ENCODE measurements at places on chromosomes 16 and 17.

DNA sequence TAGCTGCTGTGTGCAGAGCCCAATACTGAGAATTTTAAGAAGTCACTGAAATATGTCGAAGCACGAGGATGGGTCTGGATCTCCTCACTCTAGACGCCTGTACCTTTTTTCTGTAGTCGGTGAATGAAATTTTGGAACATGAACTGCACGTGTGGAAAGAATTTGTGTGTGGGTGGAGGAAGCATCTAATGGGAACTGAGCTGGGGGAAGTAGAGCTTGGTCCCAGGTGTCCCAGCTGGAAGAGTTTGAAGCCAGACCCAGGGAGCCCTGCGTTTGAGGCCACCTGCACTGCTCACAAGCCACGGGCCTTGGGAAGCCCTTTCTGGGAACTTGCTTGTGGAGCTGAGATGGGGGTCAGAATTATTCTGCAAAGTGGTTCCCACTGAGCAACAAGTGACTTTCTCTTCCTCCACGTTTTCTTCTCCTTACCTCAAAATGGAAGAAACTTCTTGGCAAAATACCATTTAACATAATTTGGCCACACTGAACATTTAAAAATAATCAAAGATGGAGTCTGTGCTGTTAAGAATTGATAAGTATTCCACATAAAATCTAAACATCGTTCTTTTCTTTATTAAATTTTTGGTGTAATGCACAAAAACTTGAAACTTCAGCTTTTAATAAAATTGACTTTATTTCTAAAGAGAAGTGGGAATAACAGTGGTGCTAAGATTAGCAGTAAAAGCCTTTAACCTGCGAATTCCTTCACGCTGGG is 163.8 kb downstream of the PRKCA start:
- no peak for DNase-seq

GRCh38 chr16:85634747-85635544 is 21.8 kb downstream of the GSE1 start:
- no peak for DNase-seq

- DNase-seq: peak; percentile 18
Observed at GRCh38 chr17:74368341-74369081, 1.2 kb downstream of the GPR142 start.

DNA sequence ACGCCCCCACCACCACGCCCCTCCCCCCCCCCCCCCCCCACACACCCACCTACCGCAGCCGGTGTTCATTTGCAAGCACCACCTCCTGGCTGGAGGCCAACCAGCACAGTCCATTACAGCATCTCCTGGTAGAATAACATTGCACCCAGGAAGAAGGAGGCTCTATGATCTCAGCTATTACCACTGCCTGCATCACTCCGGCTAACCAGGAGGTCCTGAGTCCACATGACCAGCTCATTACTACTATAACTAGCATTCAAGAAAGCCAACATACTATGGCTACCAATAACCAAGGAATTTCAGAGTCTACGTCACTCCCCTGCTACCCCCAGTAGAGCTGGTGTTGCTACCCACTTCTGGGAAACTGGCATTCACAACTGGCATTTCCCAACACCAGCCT is 81.1 kb upstream of the ALOX12 start:
- DNase-seq: no peak

DNA sequence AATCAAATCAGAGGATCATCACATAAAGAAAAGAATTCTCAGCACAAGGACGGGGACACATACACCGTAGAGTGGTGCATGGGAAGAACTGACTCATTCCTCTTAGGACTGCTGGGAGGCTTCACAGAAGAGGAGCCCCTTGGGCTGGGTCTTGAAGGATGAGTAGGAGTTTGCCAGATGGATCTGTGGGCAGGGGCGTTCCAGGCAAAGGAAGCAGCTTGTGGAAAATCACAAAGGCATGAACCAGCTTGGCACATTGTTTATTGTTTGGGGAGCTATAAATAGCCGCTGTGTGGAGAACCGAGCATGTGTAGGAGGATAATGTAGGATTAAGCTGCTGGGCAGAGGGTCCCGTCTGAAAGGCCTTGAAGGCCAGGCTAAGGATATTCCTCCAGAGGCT is 5.1 kb upstream of the SLC16A11 start:
- no peak for DNase-seq

GRCh38 chr17:8371786-8372185 is 4.7 kb downstream of the KRABD2 start:
- DNase-seq: no peak

DNA sequence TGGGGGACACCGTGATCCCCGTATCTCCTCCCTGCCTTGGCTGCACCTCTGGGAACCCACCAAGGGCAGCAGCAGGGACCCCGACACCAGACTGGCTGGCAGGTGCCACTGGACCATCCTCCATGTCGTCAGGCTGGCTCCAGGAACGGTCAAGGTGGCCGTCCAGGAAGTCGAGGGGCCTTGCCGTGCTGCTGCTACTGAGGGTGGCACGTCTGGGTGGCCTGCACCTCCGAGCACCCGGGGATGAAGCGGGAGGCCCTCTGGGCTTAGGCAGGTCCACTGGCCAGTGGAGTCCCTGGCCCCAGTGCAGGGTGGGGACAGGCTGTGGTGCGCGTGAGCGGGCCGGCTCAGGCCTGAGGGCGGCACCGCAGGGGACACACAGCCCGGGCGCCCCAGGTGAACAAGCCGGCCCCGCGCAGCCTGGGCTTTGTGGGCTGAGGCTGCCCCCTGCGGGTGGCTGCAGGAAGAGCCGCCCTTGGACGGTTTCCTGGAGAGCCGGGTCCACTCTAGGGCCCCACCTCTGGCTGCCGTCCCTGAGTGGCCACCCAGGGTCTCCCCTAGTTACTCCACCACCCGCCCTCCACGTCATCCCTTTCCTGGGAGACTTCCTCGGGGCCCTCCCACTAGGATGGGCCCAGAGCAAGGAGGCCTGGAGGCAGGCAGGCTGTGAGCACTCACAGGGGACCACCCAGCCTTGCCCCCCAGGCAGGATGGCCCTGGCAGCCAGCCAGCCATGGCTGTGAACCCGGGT is 42.8 kb upstream of the ZC3H18 start:
- no peak for DNase-seq

DNA sequence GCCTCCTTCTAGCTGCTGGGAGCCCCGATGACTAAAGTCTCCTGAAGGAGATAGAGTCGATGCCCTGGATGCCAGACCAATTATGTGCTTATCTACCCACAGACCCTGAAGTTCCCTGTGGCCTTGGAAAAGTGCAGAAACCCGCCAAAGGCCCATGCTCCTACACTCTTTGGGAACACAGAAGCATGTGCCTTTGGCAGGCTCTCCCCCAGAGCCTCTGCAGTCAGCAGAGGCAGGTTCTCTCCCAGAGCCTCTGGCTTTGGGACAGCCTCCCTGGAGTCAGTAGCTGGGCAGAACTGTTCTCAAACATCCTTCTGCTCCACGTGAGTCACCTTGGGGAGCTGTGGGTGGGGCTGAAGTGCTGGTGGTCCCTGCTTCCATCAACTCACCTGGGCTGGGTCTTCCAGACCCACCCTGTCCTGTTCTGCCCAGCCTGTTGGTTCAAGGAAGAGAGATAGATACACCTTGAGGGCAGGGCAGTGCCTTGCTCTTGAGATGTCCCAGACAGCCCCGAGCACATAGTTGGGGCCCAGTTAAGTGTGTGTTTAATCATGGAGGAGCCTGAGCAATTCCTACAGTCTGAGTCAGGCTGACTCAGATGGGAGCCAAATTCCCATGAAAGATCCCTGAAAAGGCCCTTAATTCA is 3.2 kb upstream of the CDK5RAP3 start:
- DNase-seq: no peak

DNA sequence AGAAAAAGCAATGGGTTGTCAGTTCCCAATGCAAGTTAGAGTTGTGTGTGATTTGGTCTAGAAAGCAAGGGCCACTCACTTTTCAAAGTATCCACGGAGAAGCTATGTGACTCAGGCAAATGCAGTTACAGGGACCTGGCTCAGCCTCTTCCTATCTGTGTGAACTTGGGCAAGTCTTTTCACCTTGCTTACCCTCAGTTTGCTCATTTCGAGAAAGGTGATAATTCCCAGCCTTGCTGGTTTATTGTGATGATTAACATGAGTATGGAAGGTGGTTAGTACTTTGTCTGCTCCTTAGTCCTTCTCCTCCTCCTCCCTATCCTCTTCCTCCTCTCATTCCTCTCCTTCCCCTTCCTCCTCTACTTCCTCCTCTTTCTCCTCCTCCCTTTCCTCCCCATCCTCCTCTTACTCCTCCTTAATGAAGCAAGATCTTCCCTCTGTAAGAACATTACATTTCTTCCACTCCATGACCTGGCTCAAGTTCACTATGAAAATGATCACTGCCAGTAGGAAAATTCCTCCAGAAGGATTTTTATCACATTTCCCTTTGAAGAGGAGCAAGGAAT is 204.0 kb downstream of the GRIN2A start:
- DNase-seq: no peak

DNA sequence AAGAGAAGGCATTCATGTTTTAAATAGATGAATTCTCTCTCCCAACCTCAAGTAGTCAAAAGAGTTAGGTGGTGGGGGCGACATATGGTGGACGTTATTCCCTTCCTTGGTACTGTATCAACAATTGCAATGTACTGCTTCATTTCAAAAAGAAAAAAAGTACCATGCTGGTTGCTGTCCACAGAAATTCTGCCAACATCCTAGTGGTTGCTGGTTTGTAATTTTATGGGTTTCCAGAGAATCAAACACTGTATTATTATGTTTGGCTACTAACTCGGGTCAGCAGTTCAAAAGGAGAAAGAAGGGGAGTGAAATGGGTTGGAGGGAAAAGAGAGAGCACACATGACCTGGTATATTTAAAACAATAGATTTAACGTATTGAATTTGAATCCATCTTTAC is 61.1 kb upstream of the KCNJ16 start:
- peak; percentile 9 for DNase-seq

DNA sequence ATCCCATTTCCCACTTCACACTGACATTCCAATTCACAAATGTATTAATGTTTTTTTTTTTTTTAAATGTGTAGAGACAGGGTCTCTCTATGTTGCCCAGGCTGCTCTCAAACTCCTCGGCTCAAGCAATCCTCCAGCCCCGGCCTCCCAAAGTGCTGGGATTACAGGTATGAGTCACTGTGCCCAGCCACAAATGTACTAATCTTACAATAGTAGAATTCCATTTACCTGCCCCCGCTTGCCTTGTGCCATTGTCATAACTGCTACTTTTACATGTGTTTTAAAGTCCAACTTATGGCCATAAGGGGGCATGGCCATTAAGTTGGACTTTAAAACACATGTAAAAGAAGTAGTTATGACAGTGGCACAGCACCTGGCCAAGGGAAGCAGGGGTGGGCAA is 4.6 kb downstream of the MMP28 start:
- DNase-seq: no peak

- peak; percentile 84 for DNase-seq
Observed at GRCh38 chr16:56607109-56607618, 1.2 kb upstream of the MT2A start.
